ENCODE measurements at places on chromosomes 5 and 9.

DNA sequence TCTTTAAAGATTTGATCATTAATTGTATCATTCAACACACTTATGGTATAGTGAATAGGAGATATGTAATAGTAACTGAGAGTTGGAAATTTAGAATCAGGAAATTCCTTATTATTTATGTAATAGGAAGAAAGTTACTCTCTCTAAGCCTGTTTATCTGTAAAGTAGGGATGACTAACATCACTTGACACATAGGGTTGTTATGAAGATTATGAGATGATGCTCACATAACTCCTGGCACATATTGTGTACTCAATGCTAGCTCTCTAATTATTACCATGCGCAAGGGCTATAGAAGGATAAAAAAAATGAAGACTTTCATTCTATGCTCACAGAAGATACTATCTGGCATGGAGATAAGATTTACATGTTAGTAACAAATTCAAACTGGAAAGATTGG, 149.9 kb downstream of the ISOC1 start:
- DNase-seq, result no peak

- no peak for DNase-seq
Observed at GRCh38 chr5:132013006-132013689, 1.7 kb upstream of the ACSL6 start.

GRCh38 chr5:139851558-139851957, 56.0 kb downstream of the PSD2 start:
- no peak for DNase-seq

GRCh38 chr5:56440871-56441740, 208.0 kb upstream of the ANKRD55 start:
- no peak for DNase-seq

GRCh38 chr9:79667817-79668436, 96.2 kb downstream of the TLE4 start:
- no peak for DNase-seq

GRCh38 chr5:16061163-16061562, 118.4 kb downstream of the MARCHF11 start:
- DNase-seq, result no peak

GRCh38 chr9:8605096-8605495, 805.5 kb upstream of the DMAC1 start:
- no peak for DNase-seq

DNA sequence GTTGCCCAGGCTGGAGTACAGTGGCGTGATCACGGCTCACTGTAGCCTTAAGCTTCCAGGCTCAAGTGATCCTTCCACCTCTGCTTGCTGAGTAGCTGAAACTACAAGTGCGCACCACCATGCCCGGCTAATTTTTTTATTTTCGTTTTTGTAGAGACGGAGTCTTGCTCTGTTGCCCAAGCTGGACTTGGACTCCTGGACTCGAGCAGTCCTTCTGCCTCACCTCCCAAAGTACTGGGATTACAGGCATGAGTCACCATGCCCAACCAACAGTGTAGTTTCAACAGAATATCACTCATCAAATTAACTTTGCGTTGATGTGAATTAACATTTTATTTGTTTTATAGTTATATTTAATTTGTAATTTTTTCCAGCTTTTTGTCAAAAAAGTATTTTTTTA, 45.3 kb downstream of the WDR70 start:
- no peak for DNase-seq

GRCh38 chr9:87497604-87498045, at the start of gene DAPK1:
TSS of gene DAPK1 (plus strand) at chr9:87497867. CDS start at chr9:87499078, 1,211 bp downstream.
- no peak for DNase-seq

DNA sequence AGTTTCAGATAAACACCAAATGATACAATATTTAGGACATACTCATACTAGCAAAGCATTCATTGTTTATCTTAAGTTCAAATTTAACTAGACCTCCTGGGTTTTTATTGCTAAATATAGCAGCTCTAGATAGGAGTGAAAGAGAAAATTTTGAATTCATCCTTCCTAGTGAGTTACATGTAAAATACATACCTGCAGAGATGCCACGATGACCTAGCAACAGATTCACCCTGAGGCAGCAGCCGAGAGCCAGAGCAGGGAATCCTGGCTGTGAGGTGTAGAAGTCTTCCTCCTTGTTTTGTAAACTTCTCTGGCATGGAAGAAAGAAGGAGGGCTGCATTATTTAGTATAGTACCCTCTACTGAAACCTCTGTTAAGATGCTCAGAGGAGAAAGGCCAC, 25.9 kb upstream of the GABRP start:
- no peak for DNase-seq

DNA sequence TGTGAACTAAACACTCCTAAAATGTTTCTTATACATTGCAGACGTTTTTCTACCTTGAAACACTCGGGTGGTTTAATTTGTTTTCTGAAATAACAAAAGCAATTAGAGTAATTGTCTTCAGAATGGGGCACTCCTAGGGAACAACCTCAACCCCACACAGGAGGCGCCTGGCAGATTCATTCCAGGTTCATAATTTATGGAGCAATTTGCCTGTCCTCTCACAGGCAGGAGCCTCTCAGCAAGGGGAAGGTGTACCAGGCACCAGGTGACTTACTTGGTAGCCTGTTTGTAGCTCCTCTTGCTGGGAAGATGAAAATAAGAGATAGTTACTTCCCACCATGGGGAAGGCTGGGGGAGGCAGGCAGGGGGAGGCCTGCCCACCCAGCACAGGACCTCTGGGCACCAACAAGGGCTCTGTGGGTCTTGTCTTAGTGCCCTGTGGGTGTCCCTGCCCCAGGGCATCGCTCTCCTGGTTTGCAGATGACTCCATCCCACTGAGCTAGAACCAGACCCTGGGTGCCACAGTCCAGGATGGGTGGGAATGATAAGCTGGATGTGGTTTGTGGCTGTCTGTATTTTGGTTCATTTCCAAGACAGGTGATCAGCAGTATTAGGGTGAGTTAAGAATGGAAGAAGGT, 144.4 kb downstream of the FSTL4 start:
- DNase-seq, result no peak

DNA sequence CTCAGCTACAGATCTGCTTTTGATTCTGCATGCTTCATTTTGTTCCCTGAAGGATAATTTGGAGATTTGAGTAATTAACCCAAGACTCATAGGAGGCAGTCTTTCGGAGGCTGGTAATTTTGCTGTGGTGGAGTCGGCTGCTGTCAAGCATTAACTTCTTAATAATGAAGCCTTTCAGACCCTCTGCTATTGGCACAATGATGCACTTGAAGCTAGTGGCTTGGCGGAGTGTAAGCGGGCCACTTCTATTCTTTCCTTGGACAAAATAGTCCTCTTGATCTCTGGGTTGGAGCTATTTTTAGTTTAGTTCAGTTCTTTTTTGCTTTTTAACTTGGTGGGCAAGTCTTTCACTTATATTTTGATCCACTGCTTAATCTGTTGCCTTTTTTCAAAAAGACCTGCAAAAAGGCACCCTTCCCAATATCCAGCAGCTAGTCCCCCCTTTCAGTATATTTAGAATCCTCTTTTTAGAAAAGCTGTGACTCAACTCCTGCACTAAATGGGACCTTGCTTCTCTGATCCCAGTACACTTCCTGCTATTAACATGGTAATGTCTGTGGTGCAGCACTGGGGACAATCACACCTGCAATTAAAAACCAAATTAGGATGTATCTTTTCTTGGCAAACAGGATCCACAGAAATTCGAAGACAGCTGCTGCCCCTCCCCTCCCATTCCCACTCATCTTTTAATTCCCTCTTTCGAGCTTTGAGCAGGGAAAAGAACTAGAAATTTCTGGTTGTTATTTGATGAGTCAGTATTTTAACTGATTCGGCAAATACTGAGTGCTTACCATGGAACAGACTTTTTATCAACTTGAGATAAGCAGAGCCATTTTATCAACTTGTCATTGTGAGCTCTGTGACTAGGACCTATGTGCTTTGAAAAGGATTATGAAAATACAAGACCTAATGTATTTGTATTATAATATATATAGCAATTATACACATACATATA, 169.4 kb upstream of the ANKRD55 start:
- DNase-seq, result no peak

- DNase-seq, result no peak
Observed at GRCh38 chr5:174829511-174829864, 105.1 kb downstream of the MSX2 start.

DNA sequence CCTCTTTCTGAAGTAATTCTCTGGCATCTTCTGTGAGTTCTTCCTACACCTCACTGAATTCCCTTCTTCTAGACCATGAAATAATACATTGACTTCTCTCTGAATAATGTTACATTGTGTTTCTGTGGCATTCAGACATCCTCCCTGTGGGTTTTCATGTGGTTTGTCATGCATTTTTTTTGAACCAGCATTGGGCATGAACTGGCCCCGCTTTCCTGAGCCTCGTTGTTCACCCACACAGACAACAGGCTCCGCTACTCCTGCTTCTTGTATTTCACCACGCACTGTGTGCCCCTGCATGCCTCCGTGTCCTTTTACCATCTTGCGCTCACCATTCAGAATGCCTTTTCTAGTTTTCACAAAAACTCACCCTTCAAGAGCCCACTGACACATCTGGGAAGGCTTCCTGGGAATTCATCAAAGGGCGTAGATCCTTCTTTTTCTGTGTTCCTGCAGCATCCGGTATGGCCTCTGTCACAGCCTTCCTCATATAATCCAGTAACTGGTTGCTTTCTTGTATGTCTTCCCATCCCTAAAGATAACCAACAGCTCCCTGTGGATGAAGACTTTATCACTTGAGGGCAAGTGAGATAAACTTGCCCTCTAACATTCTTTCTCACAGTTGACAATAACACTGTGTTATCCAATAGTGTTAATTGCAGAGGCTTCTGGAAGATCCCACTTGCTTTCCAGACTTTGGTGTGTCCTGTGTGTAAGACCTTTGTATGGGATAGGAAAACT, 51.5 kb upstream of the ADAMTSL1 start:
- DNase-seq, result no peak

- no peak for DNase-seq
Observed at GRCh38 chr9:38059233-38059936, 9.6 kb downstream of the SHB start.

- no peak for DNase-seq
Observed at GRCh38 chr5:68041293-68041692, 174.3 kb upstream of the PIK3R1 start.

GRCh38 chr5:112142769-112143270, 276.3 kb downstream of the EPB41L4A start:
- DNase-seq, result no peak

GRCh38 chr9:129392093-129392541, 214.1 kb upstream of the IER5L start:
- DNase-seq, result no peak

DNA sequence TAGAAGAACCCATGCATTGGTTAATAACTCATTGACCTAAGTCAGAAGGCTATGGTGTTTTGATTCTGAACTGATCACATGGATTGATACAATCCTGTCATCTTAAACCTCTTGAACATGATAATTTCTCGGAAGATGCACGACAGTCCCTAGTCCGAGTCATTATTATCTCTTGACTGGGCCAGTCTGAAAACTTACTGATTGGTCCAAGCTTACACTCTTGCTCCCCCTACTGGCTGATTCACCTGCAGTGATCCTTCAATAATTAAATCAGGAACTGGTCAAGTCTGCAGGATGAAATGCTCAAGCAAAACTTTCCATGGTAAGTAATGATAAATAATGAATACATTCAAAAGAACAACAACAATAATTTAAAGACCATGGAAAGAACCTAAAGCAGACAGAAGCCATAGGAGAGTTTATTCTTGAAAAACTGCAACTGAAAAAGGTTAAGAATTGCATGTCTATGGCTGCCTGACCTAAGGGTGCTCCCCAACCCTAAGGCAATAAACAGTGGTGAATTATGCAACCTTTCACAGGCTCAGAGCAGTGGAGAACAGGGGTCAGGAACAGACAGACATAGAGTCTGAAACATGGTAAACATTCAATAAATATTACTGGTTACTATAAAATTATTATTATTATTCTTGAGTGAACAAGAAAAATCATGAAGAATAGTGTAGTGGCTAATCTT, 79.3 kb downstream of the BRINP1 start:
- DNase-seq, result no peak

DNA sequence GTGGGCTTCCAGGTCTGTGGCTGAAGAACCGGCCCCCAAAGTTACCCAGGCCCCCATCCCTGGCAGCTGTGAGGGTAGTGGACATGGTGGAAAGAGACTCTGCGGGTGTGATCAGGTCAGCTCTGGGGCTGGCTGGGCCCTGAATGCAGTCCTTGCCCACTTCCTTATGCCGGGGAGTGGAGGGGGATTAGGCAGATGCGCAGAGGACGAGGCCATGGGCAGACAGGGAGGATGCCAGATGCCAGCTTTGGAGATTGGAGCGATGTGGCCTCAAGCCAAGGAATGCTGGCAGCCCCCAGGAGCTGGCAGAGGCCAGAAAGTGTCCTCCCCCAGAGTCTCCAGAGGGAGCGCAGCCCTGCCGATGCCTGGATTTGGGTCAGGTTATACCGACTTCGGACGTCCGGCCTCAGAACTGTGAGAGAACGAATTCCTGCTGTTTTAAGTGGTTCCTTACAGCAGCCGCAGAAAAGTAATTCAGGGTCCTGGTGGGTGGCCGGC, 69.8 kb downstream of the ADAMTS2 start:
- no peak for DNase-seq

GRCh38 chr9:69421908-69422801, 97.1 kb downstream of the ENTREP1 start:
- peak; percentile 45 for DNase-seq

DNA sequence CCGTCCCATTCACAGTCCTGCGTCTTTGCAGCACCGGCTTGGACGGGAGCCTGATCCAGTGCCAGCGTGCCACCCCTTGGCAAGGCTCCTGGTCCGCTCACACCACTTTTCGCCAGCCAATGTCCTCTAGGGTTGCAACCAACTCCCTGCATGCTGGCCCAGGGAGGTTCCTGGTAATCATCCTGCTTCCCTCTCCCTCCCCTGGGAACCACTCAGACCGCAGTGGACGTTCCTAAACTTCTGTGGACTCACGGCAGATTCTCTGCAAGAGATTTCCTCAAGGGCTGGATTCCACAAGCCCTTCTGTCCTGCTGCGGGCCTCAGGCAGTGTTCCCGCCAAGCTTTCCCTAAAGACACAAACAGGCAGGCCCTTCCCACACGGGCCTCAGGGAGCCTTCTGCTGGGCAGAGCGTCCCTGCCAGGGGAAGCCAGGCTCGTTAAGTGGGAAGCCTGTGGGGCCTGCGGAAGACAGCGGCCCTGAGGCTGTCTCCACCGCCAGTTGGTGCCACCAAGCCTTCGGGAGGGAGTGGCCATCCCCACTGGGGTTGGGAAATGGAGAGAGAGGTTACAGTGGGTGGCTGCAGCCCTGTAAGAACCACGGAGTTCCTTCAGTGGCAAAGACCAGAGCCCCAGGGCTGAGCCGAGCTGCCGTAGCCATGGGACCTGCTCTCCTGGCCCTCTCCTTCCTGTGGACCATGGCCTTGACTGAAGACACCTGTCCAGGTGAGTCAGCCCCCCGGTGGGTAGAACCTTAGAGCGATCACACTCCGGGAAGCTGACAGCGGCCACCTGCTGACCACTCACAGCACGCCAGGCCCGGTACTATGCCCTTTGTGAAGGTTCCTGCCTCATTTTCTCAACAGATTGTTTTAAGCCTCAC, 16.4 kb upstream of the FCN2 start:
- DNase-seq, result no peak

GRCh38 chr5:116088062-116088461, 3.2 kb downstream of the COMMD10 start:
- DNase-seq, result no peak
